ENCODE measurements at places on chromosomes 7 and 10. TPM values are rescaled to one million over a fixed set of nuclear protein-coding genes. Genes with fewer than 3 reads are reported as not detected.

GPR85 gene
- total RNA-seq = 2.8 TPM

GPR15LG gene
- 29.2 TPM for total RNA-seq

DNA sequence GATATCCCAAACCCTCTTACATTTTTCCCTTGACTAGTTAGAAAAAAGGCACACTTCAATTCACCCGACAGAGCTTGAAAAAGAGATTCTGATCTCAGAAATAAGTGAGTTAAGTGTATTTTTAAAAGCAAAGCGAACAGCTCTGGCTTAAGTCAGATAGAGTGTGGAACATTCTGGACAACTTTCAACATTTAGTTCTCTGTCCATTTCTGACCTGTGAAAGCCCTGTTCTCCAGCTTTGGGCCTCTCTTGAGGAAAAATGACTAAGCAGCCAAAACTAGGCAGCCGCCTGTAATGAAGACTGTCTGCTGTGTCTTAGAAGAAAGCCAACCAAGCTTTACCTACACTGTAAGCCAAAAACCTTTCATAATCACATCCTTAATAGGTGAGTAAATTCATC lies 50.5 kb downstream of the CDK6 start:
- DNase-seq = no peak

DNA sequence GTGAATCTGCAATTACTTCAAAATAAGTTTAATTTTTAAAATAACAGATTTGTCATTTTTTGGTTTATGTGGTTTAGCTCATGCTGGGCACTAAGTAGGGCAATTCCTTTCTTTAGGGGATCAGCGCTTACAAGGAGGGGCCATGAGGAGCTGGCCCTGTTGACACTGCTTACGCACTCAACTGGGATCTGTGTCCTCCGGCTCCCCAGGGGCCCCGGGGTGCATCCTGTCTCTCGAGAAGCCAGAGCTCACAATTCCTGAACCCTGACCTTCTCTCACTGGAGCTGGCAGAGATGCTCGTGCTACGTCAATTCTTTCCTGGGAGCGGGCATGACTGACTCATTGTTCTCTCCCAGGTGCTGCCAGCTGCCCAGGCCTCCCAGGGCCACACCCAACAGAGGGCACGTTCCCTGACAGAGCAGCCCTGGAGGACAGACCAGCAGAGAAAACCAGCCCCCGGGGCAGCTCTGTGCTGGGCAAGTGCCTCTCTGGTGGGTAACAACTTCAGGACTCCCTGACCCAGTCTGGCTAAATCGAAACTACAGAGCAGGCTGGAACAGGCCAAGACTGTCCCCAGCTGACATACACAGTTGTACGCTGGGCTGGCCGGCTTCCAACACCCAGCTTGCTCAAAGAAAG lies 36.8 kb downstream of the CTBP2 start:
- DNase-seq = peak; percentile 85

- DNase-seq = no peak
Measured at GRCh38 chr10:106761906-106762305, 402.6 kb downstream of the SORCS1 start.

DNA sequence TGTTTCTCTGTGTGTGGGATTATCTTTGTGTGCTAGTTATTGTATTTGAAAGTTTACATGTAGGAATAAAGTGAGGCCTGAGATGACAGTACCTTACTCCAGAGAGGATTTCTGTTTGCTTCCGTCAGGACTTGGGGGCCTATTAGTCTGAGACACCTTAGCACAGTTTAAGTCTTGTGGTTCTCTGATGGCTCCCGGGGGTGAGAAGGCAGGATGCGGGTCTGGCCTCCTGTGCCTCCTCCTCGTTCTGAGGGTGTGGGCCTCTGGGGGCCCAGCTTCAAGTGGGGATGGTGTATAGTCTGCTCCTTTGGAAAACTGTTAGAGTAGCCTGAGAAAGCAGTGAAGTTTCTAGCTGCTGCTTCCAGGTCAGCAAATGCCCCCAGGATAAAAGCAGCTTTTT lies 12.4 kb downstream of the MTURN start:
- DNase-seq = no peak

DNA sequence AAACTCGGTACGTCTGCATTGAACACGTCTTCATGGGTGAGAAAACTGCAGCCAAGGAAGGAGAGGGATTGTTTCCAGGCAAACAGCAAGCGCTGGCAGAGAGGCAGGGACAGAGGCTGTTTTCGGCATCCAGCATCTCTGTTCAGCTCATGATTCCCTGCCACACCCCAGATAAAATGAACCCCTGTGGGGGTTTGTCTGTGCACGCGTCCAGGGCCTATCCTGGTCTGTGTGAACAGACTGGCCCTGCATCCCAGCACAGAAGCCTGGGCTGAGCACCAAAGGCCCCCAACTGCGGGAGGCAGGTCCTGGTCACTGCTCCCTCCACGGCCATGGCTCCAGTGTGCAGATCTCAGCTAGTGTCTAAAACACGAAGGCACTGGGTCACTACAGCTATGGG lies 83.3 kb upstream of the FAM20C start:
- DNase-seq = no peak

DGKI gene
- 3.3 TPM for total RNA-seq

- no peak for DNase-seq
Measured at GRCh38 chr7:69937097-69937496, 338.8 kb downstream of the AUTS2 start.

- DNase-seq = peak; percentile 90
Measured at GRCh38 chr10:78215645-78216044, 182.0 kb downstream of the RPS24 start.

OR2A7 gene
- 10.8 TPM for total RNA-seq

DNA sequence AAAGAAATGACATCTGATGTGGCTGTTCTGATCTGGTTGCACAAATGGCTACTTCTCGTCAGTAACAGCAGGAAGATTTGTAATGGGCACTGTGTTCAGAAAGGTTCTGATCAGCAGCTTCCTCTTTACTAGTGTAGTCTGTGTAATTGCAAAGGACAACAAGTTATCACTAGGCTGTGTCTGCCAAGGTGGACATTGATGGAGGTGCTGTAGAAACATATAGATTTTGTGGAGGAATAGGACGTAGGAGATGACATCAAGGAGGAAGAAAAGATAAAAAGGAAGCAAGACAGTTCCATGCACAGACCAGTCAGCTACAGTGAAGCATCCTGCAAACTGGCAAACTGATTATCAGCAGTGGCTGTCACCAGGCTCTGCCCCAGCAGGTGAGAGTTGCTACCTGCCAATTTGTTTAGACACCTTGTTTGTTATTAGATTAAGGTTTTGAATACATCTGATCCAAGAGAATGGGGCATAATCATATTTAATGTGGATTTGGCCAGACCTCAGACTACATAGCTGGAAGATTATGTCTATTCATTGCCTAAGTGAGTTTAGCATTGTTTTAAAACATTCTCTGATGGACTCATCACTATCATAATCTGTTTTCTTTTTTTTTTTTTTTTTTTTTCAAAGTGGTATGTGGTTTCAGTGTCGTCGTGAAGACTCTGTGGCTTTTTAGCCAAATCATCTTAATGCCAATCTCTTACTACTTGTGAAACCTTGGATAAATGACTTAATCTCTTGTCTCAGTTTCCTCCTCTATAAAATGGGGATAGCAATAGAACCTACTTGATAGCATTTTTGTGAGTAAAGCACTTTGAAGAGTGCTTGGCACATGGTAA lies 417.9 kb upstream of the LRGUK start:
- no peak for DNase-seq

- DNase-seq = no peak
Measured at GRCh38 chr7:57412168-57412567, 37.8 kb upstream of the ZNF716 start.

- no peak for DNase-seq
Measured at GRCh38 chr7:28360739-28361138, 51.6 kb upstream of the CREB5 start.

GRCh38 chr10:24716295-24716694 lies 7.4 kb downstream of the ARHGAP21 start:
- no peak for DNase-seq

DNA sequence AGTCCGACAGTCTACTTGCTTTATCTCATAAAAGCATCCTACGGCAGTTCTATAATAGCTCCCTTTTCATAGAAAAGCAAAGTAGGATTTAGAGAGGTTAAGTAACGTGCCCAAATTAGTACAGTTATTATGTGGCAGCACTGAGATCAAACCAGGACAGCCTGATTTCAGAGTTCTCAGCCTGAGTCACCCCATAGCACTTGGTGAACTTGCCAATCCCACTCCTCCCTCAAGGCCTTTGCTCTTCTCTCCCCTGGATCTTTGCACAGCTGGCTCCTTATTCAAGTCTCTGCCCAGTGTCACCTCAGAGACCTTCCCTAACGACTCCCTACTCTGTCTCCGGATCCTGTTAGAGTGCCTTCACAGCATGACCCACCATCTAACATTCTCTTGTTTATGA lies 438.0 kb upstream of the NFE2L3 start:
- no peak for DNase-seq

- no peak for DNase-seq
Measured at GRCh38 chr7:8211725-8212096, 50.3 kb downstream of the ICA1 start.

CFAP70 gene
- 6.3 TPM for total RNA-seq

LEP gene
- total RNA-seq = 0.89 TPM

- no peak for DNase-seq
Measured at GRCh38 chr10:28058746-28059145, 59.9 kb upstream of the ODAD2 start.

DNA sequence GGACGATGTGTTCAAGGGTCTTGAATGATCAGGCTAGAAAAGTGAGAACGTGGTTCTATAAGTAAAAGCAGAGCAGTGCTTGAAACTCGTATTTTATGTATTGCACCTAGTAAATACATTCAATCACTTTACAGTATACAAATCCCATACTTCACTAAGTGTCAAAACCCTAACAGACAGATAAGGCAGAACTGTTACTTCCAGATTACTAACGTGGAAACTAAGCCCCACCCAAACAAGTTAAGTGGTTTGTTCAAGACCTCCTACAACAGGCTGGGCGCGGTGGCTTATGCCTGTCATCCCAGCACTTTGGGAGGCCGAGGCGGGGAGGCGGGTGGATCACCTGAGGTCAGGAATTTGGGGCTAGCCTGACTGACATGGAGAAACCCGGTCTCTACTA lies 9.2 kb upstream of the MYO1G start:
- DNase-seq = no peak

AKR1C4 gene
- total RNA-seq = not detected

GRCh38 chr7:69847921-69848612 lies 249.8 kb downstream of the AUTS2 start:
- no peak for DNase-seq

- DNase-seq = no peak
Measured at GRCh38 chr10:84820120-84820519, 491.7 kb downstream of the CCSER2 start.

WNT8B gene
- 0.99 TPM for total RNA-seq

- DNase-seq = no peak
Measured at GRCh38 chr7:142104550-142105527, 6.7 kb upstream of the MGAM2 start.

NYAP1 gene
- 0.68 TPM for total RNA-seq

ARHGEF5 gene
- total RNA-seq = 27.3 TPM

- DNase-seq = no peak
Measured at GRCh38 chr10:106302961-106303360, 861.5 kb downstream of the SORCS1 start.

GDF2 gene
- not detected for total RNA-seq

- DNase-seq = no peak
Measured at GRCh38 chr10:132918617-132919373, 23.6 kb downstream of the CFAP46 start.

- DNase-seq = peak; percentile 75
Measured at GRCh38 chr10:101297901-101298486, 56.0 kb upstream of the BTRC start.

- no peak for DNase-seq
Measured at GRCh38 chr10:73732426-73732825, 11.7 kb upstream of the SEC24C start.

DNA sequence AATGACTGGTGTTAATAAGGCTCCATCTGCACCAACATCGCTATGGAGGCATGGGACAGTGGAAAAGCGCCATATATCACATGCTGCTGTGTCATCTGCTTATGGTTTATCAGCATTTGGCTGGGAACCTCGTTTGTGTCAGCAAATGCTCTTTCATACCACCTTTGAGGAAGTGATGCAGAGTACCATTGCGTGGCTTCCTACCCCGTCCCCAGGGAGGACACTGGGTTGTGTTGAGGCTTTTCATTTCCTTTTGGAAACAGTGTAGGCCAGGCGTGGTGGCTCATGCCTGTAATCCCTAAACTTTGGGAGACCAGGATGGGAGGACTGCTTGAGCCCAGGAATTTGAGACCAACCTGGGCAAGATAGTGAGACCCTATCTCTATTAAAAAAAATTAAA lies 6.8 kb downstream of the TACR2 start:
- no peak for DNase-seq

DPCD gene
- 18.0 TPM for total RNA-seq

DNA sequence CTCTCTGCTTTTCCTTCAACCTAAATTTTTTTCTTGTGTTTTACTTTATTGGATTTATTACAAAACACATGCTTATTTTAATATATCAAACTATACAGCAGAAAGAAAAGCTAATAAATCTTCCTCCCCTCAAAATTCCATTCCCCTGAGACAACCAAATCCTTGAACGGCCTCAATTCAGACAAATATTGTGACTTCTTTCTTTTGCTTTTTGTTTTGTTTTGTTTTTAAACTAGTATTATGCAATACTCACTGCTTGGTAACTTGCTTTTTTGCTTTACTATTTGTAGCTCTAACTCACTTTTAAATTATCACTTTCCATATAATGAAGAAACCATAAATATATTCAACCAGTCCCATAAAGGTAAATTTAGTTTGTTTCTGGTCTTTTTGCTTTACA lies 59.4 kb upstream of the CDK1 start:
- no peak for DNase-seq

FOXI2 gene
- 1.1 TPM for total RNA-seq

GRCh38 chr7:1545417-1546246 lies 10.4 kb downstream of the TMEM184A start:
- DNase-seq = no peak

TRIM73 gene
- total RNA-seq = 6.5 TPM

DYDC2 gene
- not detected for total RNA-seq

DNA sequence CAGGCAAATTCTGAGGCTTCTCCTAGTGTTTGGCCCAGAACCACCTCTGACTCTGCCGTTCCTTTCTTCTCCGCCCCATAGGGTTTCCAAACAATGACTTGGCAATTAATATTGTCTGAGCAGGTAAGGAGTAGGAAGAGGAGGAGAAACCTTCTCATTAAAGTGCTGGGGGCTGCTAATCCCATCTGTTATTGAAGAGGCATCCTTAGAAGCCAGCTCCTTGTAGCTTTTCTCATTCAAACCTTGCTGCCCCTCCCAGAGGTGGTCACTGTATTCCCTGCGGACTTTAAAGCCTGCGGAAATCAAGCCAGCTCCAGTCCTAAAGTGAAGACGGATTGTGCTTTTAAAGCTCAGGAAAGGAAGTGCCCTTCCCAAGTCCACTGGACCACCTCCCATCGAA lies 1.4 kb upstream of the NKX1-2 start:
- no peak for DNase-seq

SEMA3C gene
- total RNA-seq = 111 TPM

GRCh38 chr10:85666102-85666501 lies 700.5 kb downstream of the GRID1 start:
- DNase-seq = no peak
